Left lung (tissue), 14 donors: ENCODE measurements at places on chromosomes 5 and 9. TPM values are rescaled to one million over a fixed set of nuclear protein-coding genes. Genes with fewer than 3 reads are reported as not detected.

DNA sequence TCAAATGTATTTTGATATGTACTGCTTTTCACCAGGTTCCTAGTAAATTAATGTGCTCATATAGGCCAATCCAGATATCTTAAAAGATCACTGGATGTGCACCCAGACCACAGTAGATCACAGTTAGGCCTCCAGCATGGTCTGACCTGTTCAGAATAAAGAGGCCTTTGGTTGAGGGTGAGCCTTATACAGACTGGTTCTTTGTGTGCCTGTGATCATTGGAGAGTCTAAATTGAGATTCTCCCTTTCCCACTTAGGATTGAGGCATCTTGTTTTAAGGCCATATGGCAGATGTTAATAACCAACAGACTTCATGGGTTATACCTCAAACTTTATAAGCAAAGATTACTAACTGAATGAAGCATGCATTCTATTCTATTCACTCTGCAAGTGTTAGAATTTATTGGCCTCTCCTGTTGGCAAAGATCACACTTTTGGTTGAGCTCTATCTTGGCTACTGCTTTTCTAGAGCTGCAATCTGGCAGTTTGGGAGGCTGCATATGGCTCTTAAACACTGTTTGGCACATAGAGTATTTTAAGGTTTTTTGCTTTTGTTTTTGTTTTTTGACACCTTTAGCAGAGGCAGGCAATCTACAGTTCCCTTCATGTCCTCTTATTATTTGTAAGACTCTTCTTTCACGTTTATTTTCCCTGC is 8.5 kb downstream of the CHSY3 start:
- no peaks in the 10 kb centered on the region for H3K27me3 ChIP-seq
- no peaks in the 10 kb centered on the region for H3K4me1 ChIP-seq
- H3K27ac ChIP-seq: no peak overlapping the region
- no peaks in the 10 kb centered on the region for H3K36me3 ChIP-seq
- DNase-seq: no peak

DNA sequence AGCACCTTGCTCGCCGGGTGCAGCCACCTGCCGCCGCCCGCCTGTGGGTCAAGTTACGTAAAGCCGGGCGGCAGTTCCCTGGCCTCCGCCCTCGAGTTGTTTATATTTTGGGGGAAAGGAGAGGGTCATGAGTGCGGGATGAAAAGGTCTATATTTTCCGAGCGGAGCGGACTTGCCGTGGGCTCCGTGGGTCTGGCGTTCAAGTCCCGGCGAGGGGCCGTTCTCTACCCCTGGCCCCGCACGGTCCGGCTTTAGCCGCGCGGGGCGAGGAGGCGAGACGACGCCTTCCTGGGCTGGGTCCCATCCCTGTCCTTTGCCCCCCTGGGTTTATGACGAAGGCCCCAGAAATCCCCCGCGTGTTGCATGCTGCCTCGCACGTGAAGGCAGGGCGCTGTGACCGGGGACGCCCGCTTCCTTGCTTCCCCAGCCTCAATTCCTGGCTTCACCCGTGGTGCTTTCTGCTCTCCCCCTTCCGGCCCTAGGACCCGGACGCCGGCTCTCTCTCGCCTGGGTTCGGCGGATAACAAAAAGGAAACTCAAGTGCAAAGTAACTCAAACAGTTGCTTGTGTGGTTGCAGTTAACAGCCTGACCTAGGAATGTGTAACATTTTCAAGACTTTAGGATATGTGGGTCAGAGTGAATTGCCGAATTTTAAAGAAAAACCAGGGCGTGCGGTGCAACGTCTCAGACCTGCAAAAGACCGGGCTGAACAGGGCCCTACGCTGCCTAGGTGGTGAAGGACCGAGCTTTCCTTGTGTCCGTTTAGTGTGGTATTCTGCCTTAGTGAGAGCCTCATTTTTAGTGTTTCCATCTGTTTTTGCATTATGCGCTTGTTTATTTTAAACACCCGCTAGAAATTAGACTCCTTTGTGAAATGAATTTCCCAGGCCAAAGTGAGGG is 810 bp downstream of the VPS13A start:
- peak; percentile 24 for DNase-seq
- H3K4me1 ChIP-seq: peaks cover 16% of the 10 kb centered on the region
- peak overlapping the region; percentile 91 for H3K4me3 ChIP-seq
- no peaks in the 10 kb centered on the region for H3K36me3 ChIP-seq

GRCh38 chr5:81639556-81639955 is 111.3 kb downstream of the SSBP2 start:
- no peaks in the 10 kb centered on the region for H3K4me1 ChIP-seq
- DNase-seq: no peak
- H3K4me3 ChIP-seq: no peak overlapping the region
- H3K36me3 ChIP-seq: no peaks in the 10 kb centered on the region
- no peak overlapping the region for H3K27ac ChIP-seq

DNA sequence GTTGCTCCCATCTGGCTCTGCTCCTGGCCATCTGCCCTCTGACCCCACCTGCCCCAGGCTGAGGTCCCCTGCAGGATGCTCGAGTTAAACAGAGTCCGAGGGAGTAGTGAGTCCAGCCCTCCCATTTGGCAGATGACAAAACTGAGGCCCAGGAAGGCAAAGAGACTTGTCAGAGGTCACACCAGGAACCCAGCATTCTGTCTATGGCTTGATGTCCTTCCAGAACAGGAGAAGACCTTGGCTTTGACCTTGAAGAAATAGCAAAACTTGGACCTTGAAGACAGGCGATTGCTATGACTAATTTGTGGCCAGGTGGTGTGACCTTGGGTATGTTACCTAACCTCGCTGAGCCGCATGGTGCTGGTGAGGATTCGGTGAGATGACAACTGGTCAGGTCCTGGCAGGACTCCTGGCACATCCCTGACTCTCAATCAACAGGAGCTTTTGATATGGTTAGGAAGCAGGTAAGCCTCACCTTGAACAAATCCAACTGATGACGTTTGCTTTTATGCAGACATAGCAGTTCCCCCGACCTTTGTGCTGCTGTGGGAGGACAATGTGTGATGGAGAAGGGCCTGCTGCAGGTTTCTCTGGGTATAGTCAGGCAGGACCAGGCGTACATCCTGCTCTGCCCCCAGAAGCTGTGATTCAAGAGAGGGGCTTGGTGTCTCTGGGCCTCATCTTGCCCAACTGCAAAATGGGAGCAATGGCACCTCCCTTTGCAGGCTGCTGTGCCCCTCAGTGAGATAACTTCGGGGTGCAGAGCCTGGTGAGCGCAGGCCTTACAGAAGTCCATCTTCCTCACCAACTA is 198.7 kb downstream of the C9orf50 start:
- no peak overlapping the region for H3K4me3 ChIP-seq
- no peaks in the 10 kb centered on the region for H3K27me3 ChIP-seq
- no peaks in the 10 kb centered on the region for H3K4me1 ChIP-seq
- H3K27ac ChIP-seq: peak overlapping the region; percentile 23
- DNase-seq: no peak

DNA sequence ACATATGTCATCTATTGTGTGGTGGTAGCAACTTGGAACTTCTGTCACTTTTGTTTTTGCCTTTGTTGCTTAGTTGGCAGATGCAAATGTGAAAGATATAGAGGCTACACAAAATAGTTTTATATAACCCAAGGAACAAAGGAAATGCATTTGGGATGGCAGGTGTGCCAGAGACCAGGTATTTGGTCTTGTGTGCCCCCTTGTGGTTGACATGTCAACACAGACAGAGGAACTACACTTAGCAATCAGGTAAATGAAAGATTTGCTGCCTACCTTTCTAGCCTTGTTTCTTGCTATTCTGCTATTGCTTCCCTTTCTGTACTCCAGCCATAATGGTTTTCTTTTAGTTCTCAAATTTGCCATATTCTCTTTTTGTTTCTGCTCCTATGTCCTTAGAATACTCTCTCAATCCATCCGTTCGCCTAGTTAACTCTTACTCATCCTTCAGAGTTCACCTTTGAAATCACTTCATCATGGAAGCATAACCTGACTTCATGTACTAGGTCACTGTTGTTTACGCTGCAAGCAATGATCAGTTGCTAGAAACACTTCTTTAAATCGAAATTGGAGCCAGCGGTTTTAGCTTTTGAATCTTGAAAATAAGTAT is 119.5 kb downstream of the TRPM3 start:
- DNase-seq: no peak
- no peak overlapping the region for H3K4me3 ChIP-seq
- H3K4me1 ChIP-seq: no peaks in the 10 kb centered on the region
- no peaks in the 10 kb centered on the region for H3K27me3 ChIP-seq

DNA sequence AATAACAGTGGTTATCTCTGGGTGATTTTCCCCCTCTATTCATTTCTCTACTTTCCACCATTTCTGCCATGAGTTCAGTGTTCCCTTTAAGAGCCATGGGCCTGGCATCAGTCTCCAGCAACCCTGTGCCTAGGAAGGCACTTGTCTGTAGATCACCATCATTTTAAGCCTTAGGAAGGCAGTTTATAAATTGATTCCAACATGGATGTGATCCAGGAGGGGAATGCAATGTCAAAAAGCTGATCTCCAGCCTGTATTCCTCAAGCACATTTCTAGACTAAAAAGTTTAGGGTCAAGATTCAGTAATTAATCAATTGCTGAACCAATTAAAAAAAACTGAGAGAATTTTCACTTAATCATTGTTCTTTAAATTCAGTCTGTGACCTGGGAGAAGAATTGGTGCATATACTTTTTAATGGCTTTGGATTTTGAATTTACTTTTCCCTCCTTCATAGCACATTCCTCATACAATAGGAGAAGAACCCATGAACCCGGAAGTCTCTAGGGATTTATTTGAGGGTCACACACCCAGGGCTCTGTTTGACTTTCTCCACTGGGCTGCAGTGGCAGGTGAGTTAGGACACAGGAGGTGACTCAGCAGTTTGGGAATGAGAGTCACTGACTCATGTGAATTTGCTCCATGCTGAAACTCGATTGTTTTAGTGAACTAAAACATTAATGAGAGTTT is 6.1 kb upstream of the ERMP1 start:
- H3K4me3 ChIP-seq: no peak overlapping the region
- H3K27ac ChIP-seq: no peak overlapping the region
- H3K4me1 ChIP-seq: peaks cover 3% of the 10 kb centered on the region
- no peaks in the 10 kb centered on the region for H3K36me3 ChIP-seq
- H3K27me3 ChIP-seq: no peaks in the 10 kb centered on the region

DNA sequence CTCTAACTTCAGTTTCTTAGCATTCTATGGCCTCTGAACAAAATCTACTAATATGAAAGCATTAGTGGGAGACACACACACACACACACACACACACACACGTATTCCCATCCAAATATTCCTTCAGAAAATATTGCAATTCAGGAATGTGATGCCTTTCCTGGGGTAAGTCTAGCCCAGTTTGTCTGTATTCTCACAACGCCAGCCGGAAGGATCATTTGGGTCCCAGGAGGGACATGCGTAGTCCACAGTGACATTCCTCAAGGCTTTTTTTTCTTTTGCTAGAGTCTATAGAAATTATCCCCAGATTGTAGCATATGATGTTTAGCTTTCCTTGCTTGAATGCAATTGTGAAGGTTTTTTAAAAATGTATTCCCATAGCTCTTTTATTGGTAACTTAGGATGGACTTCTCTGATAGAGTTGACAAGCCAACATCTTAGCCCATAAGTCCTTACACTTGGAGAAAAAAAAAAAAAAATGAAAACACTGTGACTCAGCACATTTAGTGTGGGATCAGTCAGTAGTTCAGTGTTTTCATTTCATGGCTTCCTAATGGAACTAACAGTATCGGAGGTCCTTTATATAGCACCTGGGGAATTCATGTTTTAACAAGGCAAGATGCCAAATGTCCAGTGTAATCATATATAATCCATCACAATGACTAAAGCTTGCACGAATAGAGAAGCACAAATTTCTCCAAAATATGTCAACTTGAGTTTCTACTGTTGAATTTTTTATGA is 316.5 kb downstream of the DIRAS2 start:
- no peak for DNase-seq
- no peaks in the 10 kb centered on the region for H3K27me3 ChIP-seq
- H3K36me3 ChIP-seq: no peaks in the 10 kb centered on the region
- H3K27ac ChIP-seq: no peak overlapping the region

DNA sequence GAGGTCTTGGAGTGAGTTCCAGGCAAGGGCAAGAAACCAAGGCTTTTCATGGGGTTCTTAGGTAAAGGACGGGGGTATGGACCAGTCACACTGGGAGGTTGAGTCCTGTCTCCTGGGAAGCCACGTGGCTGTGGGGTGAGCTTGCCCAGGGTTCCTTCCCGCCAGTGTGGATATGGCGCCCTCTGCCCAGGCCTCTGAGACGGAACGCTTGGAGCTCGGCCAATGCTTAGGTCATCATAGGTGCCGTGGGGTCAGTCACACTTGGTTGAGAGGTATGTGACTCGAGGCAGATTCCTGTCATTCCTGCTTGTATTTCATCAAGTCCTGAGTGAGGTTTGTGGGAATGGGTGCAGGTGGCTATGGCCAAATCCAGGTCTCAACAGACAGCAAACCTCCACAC is 46.2 kb downstream of the TENT4A start:
- no peaks in the 10 kb centered on the region for H3K27me3 ChIP-seq
- H3K36me3 ChIP-seq: peaks cover 44% of the 10 kb centered on the region
- no peak overlapping the region for H3K27ac ChIP-seq
- no peak overlapping the region for H3K4me3 ChIP-seq
- no peak for DNase-seq
- no peaks in the 10 kb centered on the region for H3K4me1 ChIP-seq

DNA sequence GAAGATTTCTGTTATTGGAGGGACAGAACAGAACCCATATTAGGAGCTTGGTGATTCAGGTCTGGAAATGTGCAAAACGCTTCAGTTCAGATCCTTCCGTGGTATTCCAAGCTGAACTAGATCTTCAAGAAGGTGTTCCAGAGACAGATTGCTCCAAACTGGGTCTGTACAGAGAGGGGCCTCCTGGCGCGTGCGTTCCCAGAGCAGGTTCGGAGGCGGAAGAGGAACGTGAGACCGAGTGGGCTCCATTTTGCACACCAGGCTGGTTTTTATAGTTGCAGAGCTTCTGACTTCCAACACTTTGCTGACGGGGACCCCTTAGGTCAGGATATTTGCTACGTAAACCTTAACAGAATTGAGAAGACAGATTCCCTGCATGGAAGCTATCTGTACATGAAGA is 16.7 kb upstream of the RPL26L1 start:
- no peak overlapping the region for H3K27ac ChIP-seq
- no peak for DNase-seq
- H3K36me3 ChIP-seq: no peaks in the 10 kb centered on the region
- no peaks in the 10 kb centered on the region for H3K27me3 ChIP-seq

DNA sequence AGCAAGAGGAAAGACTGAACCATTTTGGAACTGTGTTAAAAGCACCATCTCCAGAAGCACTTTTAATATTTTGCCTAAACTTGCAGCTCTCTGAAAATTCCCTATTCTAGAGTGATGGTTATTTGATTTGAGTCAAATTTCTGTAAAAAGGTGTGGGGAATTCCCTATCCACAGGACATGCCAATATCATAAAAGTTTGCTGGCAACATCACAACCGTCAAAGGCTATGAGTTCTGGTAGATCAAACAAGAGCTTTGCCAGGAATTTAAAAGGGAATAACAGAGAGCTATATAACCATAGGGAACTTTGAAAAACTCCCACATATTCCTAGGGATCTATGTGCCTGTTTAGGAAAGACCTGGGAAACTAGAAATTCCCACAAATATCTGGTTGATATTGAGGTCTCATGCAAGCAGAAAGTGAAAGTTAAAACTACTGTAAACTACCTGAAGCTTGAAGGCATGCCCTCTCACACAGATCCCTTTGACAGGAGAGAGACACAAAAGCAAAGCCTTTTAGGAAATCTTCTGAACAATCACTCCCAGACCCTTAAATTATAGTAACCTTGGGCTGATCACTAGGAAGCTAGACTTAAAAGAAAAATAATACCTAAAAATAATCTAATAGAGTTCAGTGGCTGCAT is 549.9 kb downstream of the ANXA1 start:
- H3K4me1 ChIP-seq: no peaks in the 10 kb centered on the region
- no peaks in the 10 kb centered on the region for H3K27me3 ChIP-seq
- H3K36me3 ChIP-seq: no peaks in the 10 kb centered on the region
- H3K4me3 ChIP-seq: no peak overlapping the region
- H3K27ac ChIP-seq: no peak overlapping the region
- no peak for DNase-seq

WDR38 gene
- total RNA-seq: 3.6 TPM

PIP5K1B gene
- total RNA-seq: 31.0 TPM

ANXA2R gene
- 2.9 TPM for total RNA-seq

SHC3 gene
- 12.7 TPM for total RNA-seq
